ENCODE measurements at places on chromosomes 7 and 10.

DNA sequence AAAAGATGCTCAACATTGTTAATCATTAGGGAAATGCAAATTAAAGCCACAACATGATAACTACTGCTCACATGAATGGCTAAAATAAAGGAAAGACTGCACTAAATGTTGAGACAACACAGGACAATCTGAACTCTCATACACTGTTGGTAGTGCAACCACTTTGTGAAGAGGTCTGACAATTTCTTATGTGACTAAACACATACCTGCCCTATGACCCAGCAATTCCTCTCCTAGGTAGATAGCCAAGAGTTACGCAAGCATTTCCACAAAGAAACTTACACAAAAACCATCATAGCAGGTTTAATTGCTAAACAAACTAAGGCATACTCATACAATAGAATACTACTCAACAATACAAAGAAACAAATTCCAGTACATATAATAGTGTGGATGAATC, 41.8 kb upstream of the HERPUD2 start:
- no peaks in the 10 kb centered on the region for H3K4me1 ChIP-seq
- no peak overlapping the region for H3K27ac ChIP-seq
- H3K27me3 ChIP-seq = peaks cover 25% of the 10 kb centered on the region
- H3K4me3 ChIP-seq = no peak overlapping the region

DNA sequence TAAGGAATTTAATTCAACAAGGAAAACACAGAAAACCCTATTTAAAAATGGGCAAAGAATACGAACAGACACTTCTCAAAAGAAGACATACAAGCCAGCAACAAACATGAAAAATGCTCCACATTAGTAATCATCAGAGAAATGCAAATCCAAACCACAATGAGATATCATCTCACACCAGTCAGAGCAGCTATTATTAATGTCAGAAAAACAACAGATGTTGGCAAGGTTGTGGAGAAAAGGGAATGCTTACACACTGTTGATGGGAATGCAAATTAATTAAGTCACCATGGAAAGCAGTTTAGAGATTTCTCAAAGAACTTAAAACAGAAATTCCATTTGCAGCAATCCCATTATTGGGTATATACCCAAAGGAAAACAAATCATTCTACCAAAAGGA, 55.2 kb downstream of the GCC1 start:
- no peak for DNase-seq
- H3K36me3 ChIP-seq = no peaks in the 10 kb centered on the region
- H3K27me3 ChIP-seq = peaks cover 24% of the 10 kb centered on the region
- H3K4me3 ChIP-seq = no peak overlapping the region
- H3K4me1 ChIP-seq = no peaks in the 10 kb centered on the region

GRCh38 chr7:158067219-158067930, 520.2 kb downstream of the PTPRN2 start:
- no peak overlapping the region for H3K27ac ChIP-seq
- DNase-seq = no peak
- H3K4me3 ChIP-seq = no peak overlapping the region
- H3K27me3 ChIP-seq = no peaks in the 10 kb centered on the region

- peaks cover 9% of the 10 kb centered on the region for H3K4me1 ChIP-seq
- no peak overlapping the region for H3K4me3 ChIP-seq
- no peaks in the 10 kb centered on the region for H3K36me3 ChIP-seq
- H3K27me3 ChIP-seq = peaks cover 25% of the 10 kb centered on the region
- no peak overlapping the region for H3K27ac ChIP-seq
- DNase-seq = no peak
These were observed 6.1 kb upstream of the SAR1A start for GRCh38 chr10:70176441-70176840.

GRCh38 chr10:71916827-71917226, 47.4 kb upstream of the CHST3 start:
- H3K27me3 ChIP-seq = peaks cover 2% of the 10 kb centered on the region
- no peak for DNase-seq
- H3K4me1 ChIP-seq = peaks cover 5% of the 10 kb centered on the region
- no peak overlapping the region for H3K27ac ChIP-seq
- H3K36me3 ChIP-seq = no peaks in the 10 kb centered on the region

- H3K36me3 ChIP-seq = peaks cover 57% of the 10 kb centered on the region
- H3K27ac ChIP-seq = no peak overlapping the region
- no peaks in the 10 kb centered on the region for H3K27me3 ChIP-seq
- H3K4me1 ChIP-seq = peaks cover 15% of the 10 kb centered on the region
- no peak overlapping the region for H3K4me3 ChIP-seq
These were observed 40.3 kb downstream of the TNPO3 start for GRCh38 chr7:129014501-129015101.
